ENCODE measurements at places on chromosomes 11 and 22. TPM values are rescaled to one million over a fixed set of nuclear protein-coding genes. Genes with fewer than 3 reads are reported as not detected.

GRCh38 chr11:76382209-76382608 is 1.1 kb downstream of the GVQW3 start:
- no peak for DNase-seq

GRCh38 chr11:69234740-69235710 is 58.9 kb upstream of the MYEOV start:
- no peak for DNase-seq

DNA sequence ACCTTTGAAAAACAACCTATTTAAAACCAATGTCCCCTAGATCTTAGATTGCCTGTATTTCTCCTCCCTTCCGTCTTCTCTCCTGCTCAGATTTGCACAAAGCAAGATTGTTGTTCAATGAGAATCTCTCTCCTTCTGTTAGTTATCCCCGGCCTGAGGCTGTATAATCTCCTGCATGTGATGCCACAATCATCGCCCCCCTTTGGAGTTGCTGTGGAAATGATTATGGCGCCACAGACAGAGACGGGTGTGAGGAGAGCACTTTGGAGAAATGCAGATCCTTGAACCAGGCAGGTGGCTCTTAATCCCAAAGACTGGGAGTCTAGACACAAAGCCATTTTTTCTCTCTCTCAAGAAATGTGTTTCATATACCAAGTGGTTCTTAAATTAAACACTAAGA is 941.3 kb downstream of the OPCML start:
- no peak for DNase-seq

- no peak for DNase-seq
Observed at GRCh38 chr22:41842996-41843970, 10.4 kb downstream of the SREBF2 start.

The UPB1 gene
- total RNA-seq: not detected

- DNase-seq: no peak
Observed at GRCh38 chr22:45884201-45885062, 92.5 kb downstream of the WNT7B start.

The PTGDR2 gene
- not detected for total RNA-seq

GRCh38 chr11:6437993-6438392 is 2.8 kb downstream of the HPX start:
- no peak for DNase-seq

The TEAD1 gene
- total RNA-seq: 67.4 TPM

DNA sequence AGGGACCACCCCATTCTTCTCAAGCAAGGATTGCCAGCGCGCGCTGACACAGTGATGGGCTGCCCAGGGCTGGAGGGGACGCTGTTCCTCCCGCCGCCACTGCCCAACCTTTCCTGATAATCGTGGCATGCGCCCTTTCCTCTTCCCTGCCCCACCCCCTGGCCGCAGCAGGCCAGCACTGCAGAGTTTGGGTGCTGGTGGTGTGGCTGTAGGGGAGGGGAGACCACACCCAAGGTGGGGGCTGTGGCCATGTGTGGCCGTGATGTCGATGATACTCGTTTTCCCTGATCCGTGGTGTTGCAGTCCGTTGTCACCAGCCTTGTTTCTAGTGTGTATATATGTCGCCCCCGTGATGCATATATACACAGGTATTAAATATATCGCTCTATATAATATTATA is 22.8 kb upstream of the TEF start:
- DNase-seq: no peak

The OR52N4 gene
- not detected for total RNA-seq

DNA sequence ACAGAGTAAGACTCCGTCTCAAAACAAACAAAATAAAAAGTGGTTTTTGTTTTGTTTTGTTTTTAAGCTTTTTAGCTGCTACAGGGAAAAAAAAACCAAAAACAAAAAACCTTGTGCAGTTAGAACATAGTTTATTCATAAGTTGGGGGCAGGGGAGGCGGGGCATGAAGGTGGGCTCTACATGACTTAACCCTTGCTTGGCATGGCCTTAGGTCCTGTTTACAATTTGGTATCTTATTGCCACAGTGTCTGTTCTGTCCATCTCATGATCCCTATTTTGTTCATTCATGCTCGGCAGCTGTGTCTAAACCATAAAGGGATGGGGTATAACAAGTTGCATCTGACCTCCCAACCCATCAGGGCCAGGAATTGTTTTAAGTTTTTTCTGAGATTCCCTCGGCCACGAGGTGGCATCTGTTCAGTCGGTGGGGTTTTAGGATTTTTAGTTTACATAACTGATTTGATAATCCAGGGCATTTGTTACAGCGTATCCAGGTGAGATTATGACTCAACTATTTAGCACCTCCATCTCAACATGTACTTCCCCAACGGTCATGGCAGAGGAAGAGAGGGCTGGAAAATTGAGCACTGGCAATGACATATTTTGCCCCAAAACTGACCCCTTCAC is 6.9 kb downstream of the AP5B1 start:
- no peak for DNase-seq

DNA sequence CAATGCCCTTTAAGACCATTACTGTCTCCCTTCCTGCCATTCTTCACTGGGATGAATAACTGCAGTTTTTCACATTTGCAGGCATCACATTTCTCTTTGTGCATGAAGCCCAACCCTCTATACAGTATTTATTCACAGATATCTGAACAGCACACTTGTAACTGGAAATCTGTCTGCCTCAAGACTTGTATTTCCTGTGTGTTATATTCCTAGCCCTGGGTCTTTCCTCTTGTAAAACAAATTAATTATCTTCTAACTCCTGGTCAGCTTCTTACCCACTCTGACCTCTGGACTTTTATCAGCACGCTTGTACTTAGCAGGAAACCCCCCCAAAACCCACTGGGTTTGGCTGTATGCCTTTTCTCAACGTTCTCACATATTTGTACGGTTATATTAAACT is 2.0 kb downstream of the CSRP3 start:
- DNase-seq: no peak

The LRRC74B gene
- not detected for total RNA-seq

The PACSIN3 gene
- total RNA-seq: 47.2 TPM

GRCh38 chr11:41784513-41785335 is 325.3 kb upstream of the LRRC4C start:
- no peak for DNase-seq

DNA sequence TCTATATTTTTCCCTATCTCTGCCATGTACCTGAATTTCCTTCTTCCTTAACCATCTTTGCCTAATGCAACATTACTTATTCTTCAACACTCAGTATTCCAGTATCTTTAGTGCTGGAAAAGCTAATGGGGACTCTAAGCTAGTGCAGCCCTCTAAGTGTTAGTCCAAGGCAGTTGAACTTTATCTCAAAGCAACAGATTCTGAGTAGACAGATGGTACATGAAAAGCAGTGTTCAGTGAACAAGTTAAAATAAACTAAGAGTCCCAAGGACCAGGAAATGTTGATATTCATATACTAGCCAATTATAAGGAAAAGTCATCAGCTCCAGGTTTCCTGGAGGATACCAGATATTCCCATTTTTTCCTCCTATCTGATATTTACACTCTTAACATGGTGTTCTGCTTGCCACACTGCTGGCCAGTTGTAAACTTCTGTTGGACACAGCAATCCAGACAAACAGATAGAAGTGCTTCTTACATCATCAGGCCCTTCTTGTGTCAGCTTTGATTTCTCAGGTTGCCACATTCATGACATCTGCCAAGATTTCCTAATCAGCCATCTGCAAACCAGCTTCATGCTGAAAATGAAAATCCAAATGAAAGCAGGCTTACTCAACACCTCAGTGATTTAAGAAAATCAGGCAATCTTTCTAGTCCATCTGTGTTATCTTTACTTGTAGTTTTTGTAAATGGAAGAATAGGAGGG is 255.9 kb upstream of the POU2AF2 start:
- no peak for DNase-seq

The TRIM22 gene
- 57.4 TPM for total RNA-seq

GRCh38 chr11:18704698-18705097 is 6.1 kb downstream of the TMEM86A start:
- no peak for DNase-seq

DNA sequence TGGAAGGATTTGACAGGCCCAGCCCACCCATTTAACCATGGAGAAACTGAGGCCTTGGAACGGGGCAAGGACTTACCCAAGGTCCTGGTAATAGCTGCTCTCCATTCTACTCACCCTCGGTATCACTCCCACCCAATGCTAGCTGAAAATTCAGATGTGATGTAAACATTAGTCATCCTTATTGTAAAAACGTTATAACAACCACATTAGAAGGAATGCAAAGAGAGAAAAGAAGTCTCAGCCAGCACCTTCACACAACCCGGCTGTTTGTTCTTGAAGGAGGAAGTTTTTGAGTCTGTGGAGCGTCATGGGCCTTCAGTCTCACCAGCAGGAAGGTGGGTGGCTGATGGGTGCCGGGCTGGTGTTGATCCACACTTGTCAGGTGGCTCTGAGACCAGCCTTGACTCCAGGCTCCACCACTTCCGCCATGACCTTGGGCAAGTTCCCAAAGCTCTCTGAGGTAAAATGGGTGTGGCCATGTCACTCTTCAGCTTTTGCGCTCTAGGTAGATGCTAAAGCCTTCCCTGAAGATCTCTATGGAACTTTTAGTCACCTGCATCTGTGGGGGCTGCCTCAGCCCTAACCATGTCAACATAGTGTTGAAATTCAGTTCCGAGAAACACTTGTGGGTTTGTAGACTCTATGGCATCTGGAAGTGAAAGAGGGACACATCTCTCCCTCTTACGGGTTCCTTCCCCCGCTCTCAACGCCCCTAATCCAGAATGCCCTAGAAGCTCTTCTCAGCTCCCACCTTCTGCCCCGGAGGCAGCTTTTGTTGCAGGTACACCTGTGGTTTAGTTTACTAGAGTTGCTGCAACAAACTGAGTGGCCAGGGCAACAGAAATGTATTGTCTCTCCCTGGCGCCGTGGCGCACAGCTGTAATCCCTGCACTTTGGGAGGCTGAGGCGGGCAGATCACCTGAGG is 14.8 kb downstream of the CD6 start:
- DNase-seq: no peak

DNA sequence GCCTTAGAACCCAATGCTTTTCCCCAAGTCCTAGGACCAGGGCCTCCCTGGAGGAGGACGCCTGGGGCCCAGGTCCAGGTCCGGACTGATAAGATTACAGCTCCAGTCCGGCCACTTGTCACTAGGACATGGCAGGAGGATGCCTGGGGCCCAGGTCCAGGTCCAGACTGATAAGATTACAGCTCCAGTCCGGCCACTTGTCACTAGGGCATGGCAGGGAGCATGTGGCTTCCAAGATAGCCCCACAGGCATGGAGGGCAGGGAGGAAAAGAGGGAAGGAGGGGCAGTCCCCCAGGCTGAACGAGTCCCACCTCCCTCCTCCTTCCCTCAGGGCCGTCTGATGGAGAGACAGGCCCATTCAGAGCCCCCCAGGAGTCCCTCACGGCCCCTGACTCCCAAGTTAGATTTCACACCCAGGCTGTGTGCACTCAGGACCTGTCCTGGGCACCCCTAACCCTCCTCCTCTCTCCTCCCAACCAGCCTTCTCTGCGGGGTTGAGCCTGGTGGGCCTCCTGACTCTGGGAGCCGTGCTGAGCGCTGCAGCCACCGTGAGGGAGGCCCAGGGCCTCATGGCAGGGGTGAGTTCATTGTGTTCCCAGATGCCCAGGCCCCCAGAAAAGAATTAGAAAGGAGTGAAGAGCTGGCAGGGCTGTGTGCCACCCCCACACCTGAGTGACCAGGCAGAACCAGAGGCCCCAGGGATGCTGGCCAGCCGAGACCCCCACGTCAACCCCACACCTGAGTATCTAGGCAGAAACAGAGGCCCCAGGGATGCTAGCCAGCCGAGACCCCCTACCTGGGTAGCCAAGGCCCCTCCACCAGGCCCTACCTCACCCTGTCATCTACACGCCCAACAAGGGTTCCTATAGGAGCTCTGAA is 2.1 kb downstream of the TSPAN32 start:
- DNase-seq: no peak

The SNX32 gene
- total RNA-seq: 1.1 TPM

The DRG1 gene
- 70.8 TPM for total RNA-seq

DNA sequence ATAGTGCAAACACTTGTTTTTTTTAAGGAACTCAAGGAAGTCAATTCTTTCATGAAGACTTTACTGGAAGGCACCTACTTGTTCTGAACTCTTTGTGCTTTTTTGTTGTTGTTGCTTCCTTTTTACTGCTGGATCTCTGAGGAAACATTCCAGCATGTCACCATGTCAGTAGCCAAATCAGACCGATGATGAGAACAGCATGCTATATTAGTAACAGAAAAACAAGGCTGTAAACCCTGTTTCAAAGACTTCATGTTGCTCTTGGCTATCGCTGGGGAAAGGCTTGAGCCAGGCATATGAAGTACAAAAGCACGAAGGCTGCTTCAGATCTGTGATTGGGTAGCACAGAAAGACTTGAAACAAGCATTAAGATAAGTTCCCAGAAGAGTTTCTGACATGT is 125.6 kb upstream of the SLC5A12 start:
- DNase-seq: no peak

DNA sequence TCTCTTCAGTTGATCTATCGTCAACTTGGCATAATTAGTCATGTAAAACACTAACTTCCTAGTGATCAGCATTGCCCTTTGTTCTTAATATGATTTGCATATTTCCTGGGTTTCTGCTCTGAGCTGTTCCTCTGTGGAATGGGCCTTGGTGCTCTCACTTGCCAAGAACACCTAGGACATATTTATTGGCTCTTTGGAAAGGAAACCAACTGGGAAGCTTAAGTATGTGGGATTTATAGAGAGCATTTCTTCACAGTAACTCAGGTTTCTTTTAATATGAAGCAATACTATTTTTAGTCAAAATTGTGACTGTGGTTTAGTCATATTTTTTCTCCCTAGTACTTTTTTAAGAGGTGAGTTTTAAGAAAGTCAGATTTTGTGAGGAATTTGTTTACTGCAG is 28.8 kb downstream of the FAT3 start:
- DNase-seq: no peak

- DNase-seq: no peak
Observed at GRCh38 chr11:859394-860131, 16.9 kb downstream of the TSPAN4 start.

The MAP6 gene
- total RNA-seq: 0.94 TPM

The ZNF202 gene
- total RNA-seq: 33.9 TPM

The TRIM29 gene
- 0.43 TPM for total RNA-seq

- no peak for DNase-seq
Observed at GRCh38 chr22:44311855-44312170, 938 bp downstream of the SHISAL1 start.

DNA sequence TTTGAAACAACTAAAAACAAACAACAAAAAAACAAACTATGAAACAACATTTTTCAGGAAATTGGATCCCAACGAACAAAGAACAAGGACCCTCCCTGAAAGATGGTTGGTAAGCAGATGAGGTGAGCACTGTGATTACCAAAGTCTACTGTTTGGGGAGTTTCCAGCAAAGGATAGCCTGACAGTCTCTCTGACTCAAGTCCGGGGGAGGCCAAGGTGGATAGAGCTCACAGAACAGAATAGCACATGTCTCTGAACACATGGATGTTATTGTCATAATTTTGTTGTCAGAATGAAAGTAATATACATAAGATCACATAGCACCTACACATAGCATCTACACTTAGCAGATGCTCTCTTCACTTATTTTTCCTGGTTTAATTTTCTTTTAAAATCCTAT is 501.3 kb upstream of the TENM4 start:
- no peak for DNase-seq

The ACR gene
- not detected for total RNA-seq

GRCh38 chr11:127862406-127862805 is 725.0 kb downstream of the ETS1 start:
- no peak for DNase-seq

GRCh38 chr22:37479196-37479595 is 7.0 kb downstream of the MFNG start:
- no peak for DNase-seq

The SLC22A12 gene
- not detected for total RNA-seq
